ENCODE measurements at places on chromosomes 6 and 20. TPM values are rescaled to one million over a fixed set of nuclear protein-coding genes. Genes with fewer than 3 reads are reported as not detected.

TBXT gene
- not detected for total RNA-seq

ADTRP gene
- total RNA-seq: 1.3 TPM

CCDC28A gene
- 20.3 TPM for total RNA-seq

BNIP5 gene
- total RNA-seq: not detected

FNDC11 gene
- total RNA-seq: 1.0 TPM

GDAP1L1 gene
- not detected for total RNA-seq

MYB gene
- total RNA-seq: under 0.01 TPM

SCUBE3 gene
- total RNA-seq: under 0.01 TPM

SLC35F1 gene
- under 0.01 TPM for total RNA-seq

MATN4 gene
- total RNA-seq: under 0.01 TPM

TBX18 gene
- total RNA-seq: 0.77 TPM

ASIP gene
- total RNA-seq: not detected

VGLL2 gene
- not detected for total RNA-seq

RSPH4A gene
- total RNA-seq: 0.17 TPM

C20orf141 gene
- not detected for total RNA-seq

PSMB1 gene
- 227 TPM for total RNA-seq

NKAPL gene
- 3.3 TPM for total RNA-seq

CRISP3 gene
- total RNA-seq: not detected

NT5E gene
- 257 TPM for total RNA-seq

ELOVL4 gene
- total RNA-seq: 4.6 TPM

SLC17A1 gene
- not detected for total RNA-seq

OR2B6 gene
- 0.17 TPM for total RNA-seq

BTBD3 gene
- total RNA-seq: 47.4 TPM

MUCL3 gene
- total RNA-seq: not detected
